Tibial nerve (tissue), 4 donors: ENCODE measurements at places on chromosomes 6 and 20. TPM values are rescaled to one million over a fixed set of nuclear protein-coding genes. Genes with fewer than 3 reads are reported as not detected.

GRCh38 chr6:109865968-109866367 lies 112.1 kb upstream of the GPR6 start:
- no peak for DNase-seq

DNA sequence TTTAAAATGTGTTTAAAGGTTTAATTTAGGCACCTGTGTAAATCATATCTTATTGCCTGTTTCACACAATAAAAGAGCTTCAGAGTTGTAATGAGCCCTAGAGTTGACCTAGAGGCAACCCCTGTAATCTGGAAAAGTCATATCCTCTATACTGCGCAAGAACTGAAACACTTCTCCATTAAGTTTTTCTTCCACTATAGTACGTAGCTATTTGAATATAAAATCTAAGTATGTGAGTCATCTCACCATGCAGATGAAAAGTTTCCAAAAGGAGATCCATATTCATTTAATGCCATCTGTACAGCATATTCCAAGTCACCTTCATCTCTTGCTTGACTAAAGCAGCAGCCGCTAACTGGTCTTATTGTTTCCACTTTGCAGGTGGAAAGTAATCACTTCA lies 26.0 kb upstream of the TAAR1 start:
- DNase-seq, result no peak

GRCh38 chr20:35490736-35491181 lies 35.4 kb downstream of the CEP250 start:
- no peak for DNase-seq

DNA sequence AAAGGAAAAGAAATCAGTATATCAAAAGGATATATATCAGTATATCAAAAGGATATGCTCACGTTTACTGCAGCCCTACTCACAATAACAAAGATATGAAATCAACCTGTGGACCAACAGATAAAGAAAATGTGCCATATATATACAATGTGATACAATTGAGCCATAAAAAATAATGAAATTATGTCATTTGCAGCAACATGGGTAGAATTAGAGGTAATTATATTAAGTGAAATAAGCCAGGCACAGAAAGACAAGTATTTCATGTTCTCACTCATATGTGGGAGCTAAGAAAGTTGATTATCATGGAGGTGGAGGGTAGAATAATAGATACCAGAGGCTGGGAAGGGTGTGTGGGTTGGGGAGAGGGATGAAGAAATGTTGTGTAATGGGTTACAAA lies 102.9 kb upstream of the MARCKS start:
- DNase-seq, result no peak

Gene PPP1R18
- total RNA-seq, result 26.6 TPM
